ENCODE measurements at places on chromosomes 13 and 19.

GRCh38 chr19:38351865-38352395, 16.3 kb downstream of the CATSPERG start:
- DNase-seq: no peak

GRCh38 chr13:96020155-96020575, 33.0 kb downstream of the UGGT2 start:
- no peak for DNase-seq

GRCh38 chr13:28744091-28744536, 25.3 kb upstream of the SLC46A3 start:
- no peak for DNase-seq

GRCh38 chr19:41638641-41639081, 11.8 kb upstream of the CEACAM4 start:
- no peak for DNase-seq

GRCh38 chr13:51912091-51912490, 50.3 kb downstream of the CCDC70 start:
- peak; percentile 22 for DNase-seq

- DNase-seq: no peak
These were observed 191.9 kb upstream of the UBL3 start for GRCh38 chr13:30042272-30042671.
